ENCODE measurements at places on chromosomes 7 and 10.

- DNase-seq: no peak
These were observed 660 bp upstream of the HHEX start for GRCh38 chr10:92688927-92689662.

GRCh38 chr10:23016636-23017035, 78.7 kb upstream of the MSRB2 start:
- no peak for DNase-seq

- no peak for DNase-seq
These were observed 140.1 kb downstream of the ITGA8 start for GRCh38 chr10:15579605-15580004.

DNA sequence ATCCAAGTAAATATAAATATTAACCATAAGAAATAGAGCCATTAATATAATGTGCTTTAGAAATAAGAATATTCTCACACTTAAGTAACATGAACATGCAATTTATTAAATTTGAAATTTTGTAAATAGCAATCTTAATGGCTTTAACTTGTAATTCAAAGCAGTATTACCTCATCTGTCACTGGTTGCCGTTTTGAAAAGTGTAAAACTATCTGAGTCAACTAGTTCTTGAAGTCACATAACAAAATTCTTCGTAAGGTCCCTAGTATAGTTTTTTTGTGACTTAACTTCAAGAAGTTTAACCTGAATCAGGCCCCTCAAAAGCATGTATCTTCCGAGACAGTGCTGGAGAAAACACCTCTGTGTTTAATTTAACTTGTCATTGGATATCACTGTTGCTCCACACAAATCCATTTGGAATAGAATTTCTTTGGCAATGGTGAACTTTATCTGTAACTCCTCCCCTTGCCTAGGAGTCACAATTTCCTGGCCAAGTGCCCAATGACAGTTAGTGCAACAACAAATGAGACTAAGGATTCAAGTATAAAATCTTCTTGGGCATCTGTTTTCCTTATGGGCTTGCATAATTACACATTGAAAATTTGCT, 47.1 kb downstream of the NT5C2 start:
- no peak for DNase-seq

DNA sequence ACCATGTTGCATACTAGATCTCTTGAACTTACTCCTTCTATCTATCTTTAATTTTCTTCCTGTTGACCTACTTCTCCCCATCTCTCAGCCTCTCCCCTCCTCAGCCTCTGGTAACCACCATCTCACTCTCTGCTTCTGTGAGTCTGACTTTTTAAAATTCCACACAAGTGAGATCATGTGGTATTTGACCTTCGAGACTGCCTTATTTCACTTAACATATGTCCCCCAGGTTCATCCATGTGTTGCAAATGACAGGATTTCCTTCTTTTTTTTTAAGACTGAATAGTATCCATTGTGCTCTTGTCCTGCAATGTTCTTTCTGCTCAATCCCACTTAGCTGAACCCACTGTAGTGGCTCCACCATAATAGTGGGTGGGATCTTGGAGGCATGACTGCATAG, 51.4 kb upstream of the DNAJC1 start:
- no peak for DNase-seq

GRCh38 chr7:77702513-77702912, 6.3 kb downstream of the RSBN1L start:
- no peak for DNase-seq

DNA sequence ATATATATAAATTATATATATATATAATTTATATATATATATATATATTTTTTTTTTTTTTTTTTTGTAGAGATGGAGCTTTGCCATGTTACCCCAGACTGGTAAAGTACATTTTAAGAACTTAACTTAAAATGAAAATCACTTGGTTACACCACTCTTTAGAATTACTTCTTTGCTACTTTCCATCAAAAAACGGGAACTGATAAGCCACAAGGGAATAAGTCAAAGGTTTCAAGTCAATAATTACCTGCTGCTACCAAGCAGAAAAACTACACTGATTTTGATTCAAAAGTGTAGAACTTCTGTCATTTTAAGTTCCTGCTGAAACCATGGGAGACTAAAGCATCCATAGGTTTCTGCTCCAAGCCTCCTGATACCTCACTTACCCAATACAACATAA, 12.2 kb downstream of the PPA1 start:
- no peak for DNase-seq

- DNase-seq: no peak
These were observed 595.9 kb downstream of the KCNMA1 start for GRCh38 chr10:77041636-77042258.

- DNase-seq: peak; percentile 83
These were observed 6.3 kb downstream of the LIPF start for GRCh38 chr10:88670497-88670896.

DNA sequence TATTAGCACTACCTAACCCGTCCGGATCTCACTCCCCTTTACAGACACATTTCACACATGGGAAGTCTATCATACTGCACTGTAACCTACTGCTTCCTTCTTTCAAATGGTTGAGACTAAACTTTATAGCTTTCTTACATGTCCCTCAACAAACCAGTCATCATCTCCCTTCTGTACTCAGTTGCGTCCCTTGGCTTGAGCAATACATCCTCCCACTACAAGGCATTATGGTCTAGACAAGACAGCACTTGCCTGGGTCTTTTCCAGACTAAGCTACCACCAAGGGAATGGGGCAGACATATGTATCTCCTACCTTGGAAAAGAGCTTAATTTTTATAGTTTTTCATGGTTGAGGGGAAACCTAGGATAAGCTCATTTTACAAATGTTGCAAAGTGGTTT, 575.2 kb downstream of the KCNMA1 start:
- DNase-seq: no peak

- DNase-seq: peak; percentile 40
These were observed 45.0 kb downstream of the ALOX5 start for GRCh38 chr10:45418849-45419675.

DNA sequence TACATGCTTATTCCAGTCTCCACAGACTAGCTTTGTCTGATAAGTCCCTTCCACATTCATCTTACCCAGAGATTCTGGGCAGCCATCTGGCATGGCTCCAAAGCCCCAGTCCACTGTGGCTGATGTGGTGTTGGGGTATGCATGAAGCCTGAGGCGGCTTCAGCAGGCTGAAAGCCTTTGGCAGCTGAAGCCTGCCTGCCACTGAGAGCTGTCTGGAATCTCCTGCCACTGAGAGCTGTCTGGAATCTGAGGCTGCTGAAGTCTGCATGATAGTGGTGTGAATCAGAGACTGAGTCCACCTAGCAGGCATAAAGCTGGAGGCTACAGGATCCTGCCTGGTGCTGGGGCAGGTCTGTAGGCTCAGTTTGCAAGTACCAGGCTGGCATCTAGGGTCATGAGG, 87.1 kb downstream of the DYNC1I1 start:
- no peak for DNase-seq

- DNase-seq: no peak
These were observed 97.4 kb downstream of the LRRC18 start for GRCh38 chr10:48842231-48842630.

- DNase-seq: no peak
These were observed 167.3 kb downstream of the TNS3 start for GRCh38 chr7:47414342-47415317.

DNA sequence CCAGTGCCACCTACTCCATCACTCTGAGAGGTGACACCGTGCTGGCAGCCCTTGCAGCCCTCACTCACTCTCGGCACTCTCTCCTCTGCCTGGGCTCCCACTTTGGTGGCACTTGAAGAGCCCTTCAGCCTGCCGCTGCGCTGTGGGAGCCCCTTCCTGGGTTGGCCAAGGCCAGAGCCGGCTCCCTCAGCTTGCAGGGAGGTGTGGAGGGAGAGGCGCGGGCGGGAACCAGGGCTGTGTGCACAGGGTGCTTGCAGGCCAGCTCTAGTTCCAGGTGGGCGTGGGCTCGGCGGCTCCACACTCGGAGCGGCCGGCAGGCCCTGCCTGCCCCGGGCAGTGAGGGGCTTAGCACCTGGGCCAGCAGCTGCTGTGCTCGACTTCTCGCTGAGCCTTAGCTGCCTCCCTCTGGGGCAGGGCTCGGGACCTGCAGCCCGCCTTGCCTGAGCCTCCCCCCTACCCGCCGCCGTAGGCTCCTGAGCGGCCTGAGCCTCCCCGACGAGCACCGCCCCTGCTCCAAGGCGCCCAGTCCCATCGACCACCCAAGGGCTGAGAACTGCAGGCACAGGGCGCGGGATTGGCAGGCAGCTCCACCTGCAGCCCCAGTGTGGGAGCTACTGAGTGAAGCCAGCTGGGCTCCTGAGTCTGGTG, 48.7 kb upstream of the SLC35G1 start:
- DNase-seq: no peak

DNA sequence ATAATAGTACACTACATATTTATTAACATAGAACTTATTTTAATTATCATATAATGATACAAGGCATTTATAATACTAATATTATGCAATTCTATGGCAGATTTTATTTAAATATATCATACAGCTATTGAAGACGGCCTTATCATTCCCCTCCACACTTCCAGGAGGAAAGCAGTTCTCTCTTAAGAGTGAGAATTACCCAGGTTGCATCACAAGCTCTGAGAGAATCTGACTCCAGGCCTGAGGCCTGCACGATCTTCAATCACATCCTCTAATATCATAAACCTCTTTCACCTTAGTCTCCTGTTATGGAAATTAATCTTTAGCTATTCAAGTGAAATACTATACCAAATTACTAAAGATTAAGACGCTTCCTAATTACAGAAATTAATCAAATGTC, 564.4 kb downstream of the PARD3 start:
- no peak for DNase-seq

DNA sequence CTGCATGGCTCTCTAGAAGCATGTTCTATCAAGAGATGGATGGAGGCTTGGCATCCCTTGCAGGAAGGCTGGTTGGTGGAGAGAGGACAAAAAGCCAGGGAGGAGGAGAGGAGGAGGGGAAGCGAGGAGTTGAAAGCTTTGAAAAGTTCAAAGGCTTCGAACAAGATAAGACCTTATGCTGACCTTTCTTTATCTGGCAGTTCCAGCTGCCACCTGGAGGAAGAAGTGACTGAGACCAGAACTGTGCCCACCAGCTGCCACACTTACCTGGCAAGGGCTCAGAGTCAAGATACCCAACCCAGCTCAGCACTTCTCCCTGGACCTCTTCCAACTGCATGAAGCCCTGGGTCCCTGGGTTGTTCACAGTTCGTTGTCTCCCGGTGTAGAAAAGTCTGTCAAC, 14.8 kb downstream of the CCL24 start:
- no peak for DNase-seq

DNA sequence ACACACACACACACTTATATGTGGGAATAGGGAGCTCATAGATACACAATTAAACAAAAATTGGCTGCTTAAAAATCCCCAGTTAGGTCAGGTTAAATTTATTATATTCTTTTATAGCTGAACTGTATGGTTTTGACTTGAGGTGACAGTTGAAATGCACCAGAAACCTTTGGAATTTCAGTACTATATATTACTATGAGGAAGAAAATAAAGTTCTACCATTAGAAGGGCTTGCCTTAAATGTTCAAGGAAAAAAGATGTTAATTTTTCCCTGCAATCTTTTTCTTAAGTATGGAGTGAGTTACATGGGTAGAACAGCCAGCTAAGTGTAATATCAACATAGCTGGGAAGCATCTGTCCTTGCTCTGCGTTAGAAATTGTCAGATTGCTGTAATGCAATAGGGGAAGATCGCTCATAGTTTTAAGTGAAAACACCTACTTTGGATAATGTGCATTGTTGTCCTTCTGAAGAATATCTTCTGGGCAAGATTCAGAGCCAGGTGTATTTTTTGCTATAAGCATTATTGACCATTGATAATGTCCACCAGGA, 415.8 kb upstream of the MKI67 start:
- no peak for DNase-seq

- DNase-seq: no peak
These were observed 13.8 kb downstream of the LRRN3 start for GRCh38 chr7:111104710-111105109.

GRCh38 chr10:5038733-5039132, 35.1 kb upstream of the AKR1C2 start:
- DNase-seq: no peak

DNA sequence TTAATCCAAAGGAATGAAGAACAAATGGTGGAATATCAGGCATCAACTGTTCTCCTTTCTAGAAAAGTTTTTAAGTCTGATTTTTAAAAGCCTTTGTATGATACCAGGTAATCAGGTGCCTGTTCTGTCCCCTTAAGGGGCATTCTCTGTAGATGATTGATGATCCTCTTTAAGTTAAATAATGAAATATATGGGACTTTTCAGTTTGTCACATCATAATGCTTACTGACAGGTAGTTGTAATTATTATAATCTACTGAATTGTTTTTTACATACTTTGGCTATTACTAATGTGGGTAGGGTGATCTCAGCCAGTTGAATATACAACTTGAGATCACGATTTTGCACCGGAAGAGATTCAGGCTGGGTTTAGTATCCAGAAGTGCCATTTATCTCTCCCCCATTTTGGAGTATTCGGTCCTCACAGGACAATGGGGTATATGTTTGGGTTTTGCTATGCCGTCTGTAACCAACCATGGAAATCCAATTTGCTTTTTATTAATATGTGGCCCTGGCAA, 330.2 kb downstream of the BICC1 start:
- DNase-seq: no peak

DNA sequence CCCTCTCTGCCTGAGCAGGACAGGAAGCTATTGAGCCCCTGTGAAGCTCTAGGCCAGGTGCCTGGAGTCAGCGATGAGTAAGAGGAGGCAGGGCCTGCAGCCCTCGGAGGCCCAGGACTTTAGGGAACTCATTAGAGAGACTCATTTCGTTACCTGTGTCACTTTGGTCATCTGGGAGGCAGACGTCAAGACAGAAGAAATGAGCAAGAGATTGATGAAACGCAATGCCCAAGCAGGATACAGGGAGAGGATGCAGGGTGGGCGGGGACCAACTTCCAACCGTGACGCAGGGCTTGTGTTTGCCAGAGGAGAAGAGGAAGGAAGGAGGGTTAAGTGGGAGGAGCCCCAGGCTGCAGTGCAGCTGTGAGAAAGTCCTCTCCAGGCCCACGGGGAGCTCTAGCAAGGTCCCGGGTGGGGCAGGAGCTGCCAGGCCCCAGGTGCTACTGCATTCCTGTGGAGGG, 26.4 kb upstream of the GNA12 start:
- peak; percentile 55 for DNase-seq

- no peak for DNase-seq
These were observed 140.4 kb upstream of the AUTS2 start for GRCh38 chr7:69457595-69458504.

GRCh38 chr7:133746305-133746704, 380.8 kb upstream of the LRGUK start:
- no peak for DNase-seq

DNA sequence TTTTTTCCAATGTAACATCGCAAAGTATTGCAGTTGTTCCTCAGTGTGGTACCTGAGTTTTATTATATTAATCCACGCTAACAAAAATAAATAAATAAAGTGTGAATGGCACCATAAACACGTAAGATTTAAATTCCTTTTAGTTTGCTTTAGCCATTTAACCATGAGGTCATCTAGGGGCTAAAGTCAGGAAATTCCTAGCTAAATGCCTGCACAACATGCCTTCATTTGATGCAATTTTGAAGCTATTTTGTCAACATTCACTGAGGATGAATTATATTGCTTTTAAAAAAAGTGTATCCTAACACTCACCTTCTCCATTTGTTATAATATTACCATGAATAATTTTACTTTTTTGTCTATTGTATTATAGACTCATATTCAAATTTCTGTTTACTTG, 714.4 kb downstream of the GATA3 start:
- no peak for DNase-seq

Measured in activated CD4-positive, alpha-beta T cell treated with anti-CD3 and anti-CD28 coated beads, Interleukin-2, Interleukin-4, amounts not matched to agents 100 ng/mL and 50 ng/mL, durations not matched to agents 16 hours and 8 hours (primary cell).